ENCODE measurements at places on chromosomes 12 and 14. TPM values are rescaled to one million over a fixed set of nuclear protein-coding genes. Genes with fewer than 3 reads are reported as not detected.

- no peak for DNase-seq
These were observed 27.0 kb upstream of the ULK1 start for GRCh38 chr12:131867471-131867870.

GRCh38 chr12:56999456-56999855 is 6.9 kb downstream of the ZBTB39 start:
- DNase-seq: no peak

DNA sequence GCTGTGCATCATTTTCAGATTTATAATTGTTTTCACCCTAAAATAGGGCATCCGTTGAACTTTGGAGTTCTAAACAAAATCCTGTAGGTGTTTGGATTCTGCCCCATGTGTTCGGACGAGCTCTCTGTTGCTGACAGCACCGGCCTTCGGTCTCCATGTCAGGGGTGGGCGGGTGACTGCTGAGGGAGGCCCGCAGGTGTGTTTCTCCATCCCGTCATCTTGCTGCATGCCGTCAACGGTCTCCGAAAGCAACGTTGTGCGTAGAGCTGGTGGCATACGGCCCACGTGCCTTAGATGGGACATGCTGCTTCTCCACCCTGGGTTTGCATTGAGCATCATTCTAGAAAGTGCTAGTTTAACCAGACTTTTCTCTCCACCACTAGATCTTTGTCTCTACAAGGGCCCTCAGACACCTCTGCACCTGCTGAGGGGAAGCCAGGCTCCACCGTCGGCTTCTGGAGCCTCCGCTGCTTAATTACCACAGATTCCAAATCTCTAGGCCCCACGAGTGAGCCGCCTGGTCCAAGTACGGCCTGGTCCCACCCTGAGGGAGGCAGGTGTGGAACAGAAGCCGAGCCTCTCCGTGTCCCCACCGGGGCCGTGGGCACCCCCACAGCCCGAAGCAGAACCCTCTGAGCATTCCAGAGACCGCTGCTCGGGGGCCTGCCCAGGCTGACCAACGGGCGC is 15.7 kb upstream of the AMN start:
- no peak for DNase-seq

DNA sequence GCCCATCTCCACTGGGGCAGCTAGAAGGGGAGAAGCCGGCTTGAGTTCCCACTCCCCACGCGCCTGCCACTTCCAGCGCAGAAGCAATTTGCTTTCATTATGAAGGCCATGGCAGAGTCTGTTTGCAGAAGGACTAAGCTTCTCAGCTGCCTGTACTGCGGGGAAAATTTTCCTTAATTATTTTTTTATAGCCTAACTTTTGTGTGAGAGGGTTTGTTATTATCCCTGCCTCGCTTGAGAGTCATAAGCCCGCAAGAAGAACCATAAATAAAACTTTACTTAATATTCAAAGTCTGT is 56.0 kb upstream of the DLK1 start:
- no peak for DNase-seq

- no peak for DNase-seq
These were observed 31.4 kb downstream of the EVL start for GRCh38 chr14:100096656-100097055.

- DNase-seq: no peak
These were observed 42.4 kb upstream of the GPATCH2L start for GRCh38 chr14:76109087-76109880.

- peak; percentile 17 for DNase-seq
These were observed 68.5 kb downstream of the BHLHE41 start for GRCh38 chr12:26056335-26056734.

DNA sequence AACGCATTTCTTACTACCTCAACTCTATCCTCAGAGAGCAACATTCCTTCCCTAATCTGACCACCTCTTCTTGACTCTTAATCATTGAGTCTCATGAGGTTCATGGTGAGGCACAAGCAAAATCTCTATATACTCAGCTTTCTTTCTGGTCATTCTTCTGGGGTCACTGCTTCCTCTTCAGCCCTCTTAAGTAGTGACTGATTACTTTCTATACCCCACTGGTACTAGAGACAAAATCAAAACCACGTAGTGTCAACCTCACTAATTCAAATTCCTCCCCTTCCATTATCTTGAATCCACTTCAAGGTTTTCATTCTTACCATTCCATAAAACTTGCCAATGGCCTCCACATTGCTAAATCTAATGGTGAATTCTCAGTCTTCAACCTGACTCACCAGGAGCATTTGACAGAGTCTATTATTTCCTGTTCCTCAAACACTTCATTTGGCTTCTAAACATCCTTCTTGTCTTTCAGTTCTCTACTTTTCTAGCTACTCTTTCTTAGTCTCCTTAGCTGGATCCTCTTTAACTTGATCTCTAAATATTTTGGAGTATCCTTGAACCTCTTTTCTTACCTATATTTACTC is 6.8 kb downstream of the WDHD1 start:
- no peak for DNase-seq

DNA sequence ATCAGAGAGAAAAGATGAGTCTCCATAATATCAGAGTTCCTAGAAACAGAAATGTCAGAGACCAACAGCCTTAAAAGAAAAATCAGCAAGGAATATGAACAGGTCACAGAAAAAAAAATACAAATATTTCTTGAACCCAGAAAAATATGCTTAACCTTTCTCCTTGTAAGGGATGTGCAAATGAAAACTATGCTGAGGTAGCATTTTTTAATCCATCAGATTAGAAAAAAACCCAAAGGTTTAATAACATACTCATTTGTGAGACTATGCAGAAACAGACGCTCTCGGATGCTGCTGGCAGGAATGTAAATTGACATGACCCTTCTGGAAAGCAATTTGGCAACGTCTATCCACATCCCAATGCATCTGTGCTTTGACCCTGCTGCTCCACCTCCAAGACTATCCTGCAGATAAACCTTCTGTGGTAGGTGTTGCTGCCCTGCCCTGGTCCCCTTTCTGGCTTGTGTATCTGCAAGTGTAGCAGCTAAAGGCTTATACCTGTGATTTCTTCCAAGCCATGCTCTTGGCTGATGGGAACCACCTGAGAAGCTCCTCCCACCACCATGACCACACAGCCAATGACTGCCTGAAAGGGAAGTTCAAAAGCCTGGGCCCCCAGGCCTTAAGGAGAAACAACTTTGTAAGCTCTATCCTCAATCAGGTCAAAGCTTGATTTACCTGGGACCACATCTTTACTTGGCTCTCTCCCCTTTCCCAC is 49.4 kb downstream of the LTBP2 start:
- DNase-seq: no peak

- DNase-seq: no peak
These were observed 292.4 kb downstream of the SYT1 start for GRCh38 chr12:79156846-79157463.

- no peak for DNase-seq
These were observed 787 bp upstream of the PRMT5 start for GRCh38 chr14:22929961-22930364.

- no peak for DNase-seq
These were observed 194.2 kb downstream of the GXYLT1 start for GRCh38 chr12:41950455-41950854.

GRCh38 chr12:53067074-53067992 is 11.9 kb downstream of the SPRYD3 start:
- DNase-seq: no peak

DNA sequence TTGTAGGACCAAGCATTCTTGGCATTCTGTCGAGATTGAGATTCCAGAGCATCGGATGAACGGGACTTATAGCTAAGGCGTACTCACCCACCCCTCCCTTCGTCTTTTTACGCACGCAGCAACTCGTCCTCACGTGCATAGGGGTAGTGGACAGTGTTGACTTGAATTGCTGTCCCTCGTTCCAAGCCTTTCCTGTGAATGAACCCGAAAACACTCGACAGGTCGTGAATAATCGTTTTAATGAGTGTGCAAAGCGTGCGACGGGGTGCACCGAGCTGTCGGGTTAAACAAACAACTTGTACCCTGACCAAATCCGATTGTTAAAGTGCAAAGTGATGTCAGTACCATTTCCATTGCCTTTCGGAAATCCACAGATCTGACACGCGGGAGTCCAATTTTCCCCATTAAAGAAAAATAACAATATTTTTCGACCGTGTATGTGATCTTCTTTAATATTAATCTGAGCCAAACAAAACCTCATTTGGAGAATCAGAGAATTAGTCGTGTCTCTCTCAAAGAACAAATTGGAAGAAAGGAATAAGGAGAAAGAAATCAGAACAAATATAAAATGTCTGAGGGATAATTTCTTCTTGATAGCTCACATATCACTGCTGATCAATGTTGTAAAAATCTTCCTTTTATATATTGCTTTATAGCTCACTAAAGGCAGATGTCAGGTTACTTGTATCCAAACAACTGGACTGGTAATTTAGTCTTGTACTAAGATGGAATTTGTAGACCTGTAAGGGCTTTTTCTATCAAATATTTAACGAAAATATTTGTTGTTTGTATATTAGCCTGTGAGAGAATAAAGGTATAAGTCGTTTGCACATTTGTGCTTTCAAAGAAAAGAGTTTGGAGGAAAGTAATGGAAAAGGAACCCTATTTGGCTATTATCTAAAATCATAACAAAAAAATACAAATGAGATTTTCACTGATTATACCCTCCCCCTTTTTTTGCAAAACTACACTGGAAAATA is 11.8 kb downstream of the FOXG1 start:
- DNase-seq: no peak

GRCh38 chr12:32139064-32139421 is 32.4 kb downstream of the BICD1 start:
- no peak for DNase-seq

GRCh38 chr14:102982852-102983470 is 60.5 kb downstream of the AMN start:
- no peak for DNase-seq

GRCh38 chr12:96698965-96699364 is 208.1 kb upstream of the NEDD1 start:
- no peak for DNase-seq

- no peak for DNase-seq
These were observed 89.0 kb downstream of the BORCS5 start for GRCh38 chr12:12445882-12446181.

DNA sequence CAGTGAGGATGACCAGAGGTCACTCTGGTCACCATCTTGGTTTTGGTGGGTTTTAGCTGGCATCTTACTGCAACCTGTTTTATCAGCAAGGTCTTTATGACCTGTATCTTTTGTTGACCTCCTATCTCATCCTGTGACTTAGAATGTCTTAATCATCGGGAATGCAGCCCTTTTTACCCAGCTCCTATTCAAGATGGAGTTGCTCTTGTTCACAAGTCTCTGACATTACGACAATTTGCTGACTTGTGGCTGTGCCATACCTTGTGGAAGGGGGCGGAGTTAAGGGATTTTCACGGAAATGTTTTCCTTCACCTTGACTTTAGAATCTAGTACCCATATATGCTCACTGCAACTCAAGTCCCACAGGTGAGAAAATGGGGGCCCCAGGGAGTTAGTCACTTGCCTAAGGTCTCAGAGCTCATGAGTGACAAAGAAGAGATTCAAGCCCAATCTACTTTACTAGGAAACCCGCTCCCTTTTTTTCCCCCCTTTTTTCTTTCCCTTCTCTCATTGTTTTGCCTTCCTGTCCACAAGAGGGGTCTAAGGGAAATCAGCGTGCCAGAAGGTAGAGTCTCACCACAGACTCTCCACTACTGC is 2.7 kb upstream of the MAP1LC3B2 start:
- no peak for DNase-seq

GRCh38 chr12:92502417-92503028 is 200.3 kb upstream of the PLEKHG7 start:
- DNase-seq: no peak

DNA sequence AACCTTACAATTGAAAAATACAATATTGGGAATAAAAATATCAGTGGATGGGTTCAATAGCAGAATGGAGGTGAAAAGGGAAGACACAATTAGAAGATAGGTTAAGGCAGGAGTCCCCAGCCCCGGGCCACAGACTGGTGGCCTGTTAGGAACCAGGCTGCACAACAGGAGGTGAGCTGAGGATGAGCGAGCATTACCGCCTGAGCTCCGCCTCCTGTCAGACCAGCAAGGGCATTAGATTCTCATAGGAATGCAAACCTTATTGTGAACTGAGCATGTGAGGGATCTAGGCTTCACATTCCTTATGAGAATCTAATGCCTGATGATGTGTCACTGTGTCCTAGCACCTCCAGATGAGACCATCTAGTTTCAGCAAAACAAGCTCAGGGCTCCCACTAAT is 27.3 kb upstream of the ST8SIA1 start:
- no peak for DNase-seq

DNA sequence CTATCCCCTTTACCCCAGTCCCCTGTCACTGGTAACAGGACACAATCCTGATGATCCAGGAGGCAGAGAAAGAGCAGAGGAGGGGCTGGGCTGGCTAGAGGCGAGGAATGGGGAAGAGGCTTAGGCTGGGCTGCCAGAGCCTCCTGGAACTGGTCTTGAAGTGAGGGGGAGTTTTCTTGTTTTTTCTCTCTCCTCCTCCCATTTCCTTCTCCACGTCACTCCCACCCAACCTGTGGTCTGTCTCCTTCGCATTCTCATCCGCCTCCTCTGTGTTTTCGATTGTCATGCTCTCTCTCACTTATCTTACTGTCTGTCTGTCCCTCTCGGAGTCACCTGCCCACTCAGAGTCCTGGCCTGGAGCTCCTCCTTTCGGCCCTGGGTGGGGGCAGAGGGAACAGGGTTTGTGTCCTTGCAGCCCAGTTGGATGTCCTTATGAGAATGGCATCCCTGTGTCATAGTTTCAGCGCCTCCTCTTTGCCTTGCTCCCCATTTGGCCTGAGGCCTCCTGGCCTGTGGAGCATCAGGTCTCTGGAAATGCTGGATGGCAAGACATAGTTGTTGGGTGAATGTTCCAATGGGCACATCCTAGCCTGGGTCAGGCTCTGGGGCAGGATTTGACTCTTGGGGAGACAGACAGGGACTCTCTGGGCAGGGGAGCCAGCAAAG is 3.4 kb upstream of the KRT80 start:
- no peak for DNase-seq

TMEM30B gene
- total RNA-seq: 0.13 TPM

PLEK2 gene
- 0.51 TPM for total RNA-seq

MEG3 gene
- 10.1 TPM for total RNA-seq

IFI27 gene
- 54.5 TPM for total RNA-seq

OSGEP gene
- total RNA-seq: 70.4 TPM

SLC17A8 gene
- total RNA-seq: not detected

C14orf180 gene
- not detected for total RNA-seq

GYS2 gene
- not detected for total RNA-seq

MYG1 gene
- total RNA-seq: 29.5 TPM

BCDIN3D gene
- total RNA-seq: 1.8 TPM

NEDD1 gene
- 21.3 TPM for total RNA-seq

WNK1 gene
- 97.7 TPM for total RNA-seq

TTC9 gene
- 0.13 TPM for total RNA-seq

SPX gene
- total RNA-seq: not detected

All from dermis microvascular lymphatic vessel endothelial cell (primary cell).